ENCODE measurements at places on chromosomes 12 and 14. TPM values are rescaled to one million over a fixed set of nuclear protein-coding genes. Genes with fewer than 3 reads are reported as not detected.

GRCh38 chr12:109625749-109626377 lies 52.3 kb downstream of the MVK start:
- no peak for DNase-seq

- DNase-seq: no peak
Observed at GRCh38 chr12:40225984-40226602, 1.3 kb downstream of the LRRK2 start.

DNA sequence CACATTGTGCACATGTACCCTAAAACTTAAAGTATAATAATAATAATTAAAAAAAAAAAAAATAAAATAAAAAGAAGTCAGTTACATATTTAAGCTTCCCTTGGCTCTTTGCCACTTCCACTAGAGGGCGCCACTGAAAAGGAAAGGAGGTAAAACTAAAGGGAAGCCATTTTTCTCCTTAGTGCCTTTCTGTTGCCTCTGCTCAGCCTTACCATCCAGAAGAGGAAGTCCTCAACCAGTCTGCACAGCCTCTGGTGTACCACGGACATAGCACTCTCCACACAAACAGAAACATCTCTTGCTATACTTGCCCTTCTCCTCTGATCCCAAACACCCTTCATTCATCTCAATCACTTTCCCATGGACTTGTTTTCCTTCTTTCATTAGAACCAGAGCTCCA lies 169.0 kb upstream of the EEA1 start:
- peak; percentile 4 for DNase-seq

- DNase-seq: no peak
Observed at GRCh38 chr12:89448951-89449371, 75.6 kb downstream of the GALNT4 start.

DNA sequence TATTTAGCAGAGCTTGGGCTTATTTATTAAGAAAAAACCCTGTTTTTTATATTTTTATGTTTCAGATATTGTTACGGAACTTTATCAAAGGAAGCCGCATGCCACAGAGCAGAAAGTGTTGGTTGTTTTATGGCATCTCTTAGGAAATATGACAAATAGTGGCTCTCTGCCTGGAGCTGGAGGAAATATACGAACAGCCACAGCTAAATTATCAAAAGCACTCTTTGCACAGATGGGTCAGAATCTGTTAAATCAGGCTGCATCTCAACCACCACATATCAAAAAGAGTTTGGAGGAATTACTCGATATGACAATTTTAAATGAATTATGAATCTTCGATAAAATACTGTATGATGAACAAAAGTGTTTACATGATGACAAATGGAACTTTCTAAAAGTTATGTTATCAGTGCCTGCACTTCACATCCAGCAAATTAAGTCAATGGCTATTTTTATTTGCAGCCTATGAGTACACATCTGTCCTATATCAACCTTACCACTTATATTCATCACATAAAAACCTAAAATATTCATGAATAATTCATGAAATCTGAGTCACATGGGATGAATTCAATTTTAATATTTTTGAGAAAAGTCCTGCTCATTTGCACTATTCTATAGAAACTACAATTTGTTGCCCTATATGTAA lies 10.6 kb upstream of the PRPF39 start:
- no peak for DNase-seq

DNA sequence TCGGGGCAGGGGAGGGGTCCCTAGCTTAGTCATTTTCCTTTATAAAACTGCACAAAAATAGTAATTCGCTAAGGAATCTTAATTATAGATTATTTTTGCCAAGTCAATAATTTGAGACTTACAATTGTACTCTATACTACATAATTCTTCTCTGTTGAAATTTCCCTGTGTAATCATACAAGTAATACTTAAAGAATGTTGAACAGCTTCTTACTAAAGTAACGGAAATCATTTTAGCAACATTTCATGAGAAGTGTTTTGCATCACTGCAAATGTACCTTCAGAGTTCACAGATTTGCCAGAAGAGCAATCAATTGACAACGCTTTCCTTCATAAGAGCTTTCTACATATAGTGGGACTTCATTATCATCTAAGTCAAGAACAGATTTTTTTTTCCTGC lies 7.9 kb upstream of the GNG2 start:
- DNase-seq: no peak

DNA sequence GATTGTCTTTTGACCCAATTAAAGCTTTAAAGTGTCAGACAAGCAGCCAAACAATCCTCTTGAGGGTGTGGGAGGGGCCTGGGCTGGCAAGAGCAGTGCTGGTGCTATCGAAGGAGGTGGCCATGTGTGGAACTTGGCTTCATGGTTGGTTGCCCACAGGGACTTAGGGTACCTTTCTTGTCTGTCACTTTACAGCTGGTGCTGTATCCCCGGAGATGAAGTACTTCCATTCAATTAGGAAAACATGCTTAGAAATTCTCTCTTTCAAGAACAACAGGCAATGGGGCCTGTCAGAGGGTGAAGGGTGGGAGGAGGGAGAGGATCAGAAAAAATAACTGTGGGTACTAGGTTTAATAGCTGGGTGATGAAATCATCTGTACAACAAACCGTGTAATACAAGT lies 86.5 kb downstream of the DAAM1 start:
- DNase-seq: no peak

The CPNE6 gene
- total RNA-seq: not detected

The IL22 gene
- not detected for total RNA-seq

The CYP46A1 gene
- 0.59 TPM for total RNA-seq
